ENCODE measurements at places on chromosomes 3 and 15.

DNA sequence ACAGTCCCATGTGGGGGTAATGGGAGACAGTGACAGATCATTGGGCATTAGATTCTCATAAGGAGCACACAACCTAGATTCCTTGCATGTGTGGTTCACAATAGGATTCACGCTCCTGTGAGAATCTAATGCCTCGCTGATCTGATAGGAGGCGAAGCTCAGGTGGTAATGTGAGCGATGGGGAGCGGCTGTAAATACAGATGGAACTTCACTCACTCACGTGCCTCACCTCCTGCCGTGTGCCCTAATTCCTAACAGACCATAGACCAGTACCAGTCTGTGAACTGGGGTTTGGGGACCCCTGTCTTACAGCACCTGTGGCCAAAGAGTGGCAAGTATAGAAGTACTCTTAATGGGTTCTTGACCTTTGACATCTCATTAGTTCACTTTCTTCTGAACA lies 554.7 kb downstream of the FOXP1 start:
- DNase-seq, result no peak

DNA sequence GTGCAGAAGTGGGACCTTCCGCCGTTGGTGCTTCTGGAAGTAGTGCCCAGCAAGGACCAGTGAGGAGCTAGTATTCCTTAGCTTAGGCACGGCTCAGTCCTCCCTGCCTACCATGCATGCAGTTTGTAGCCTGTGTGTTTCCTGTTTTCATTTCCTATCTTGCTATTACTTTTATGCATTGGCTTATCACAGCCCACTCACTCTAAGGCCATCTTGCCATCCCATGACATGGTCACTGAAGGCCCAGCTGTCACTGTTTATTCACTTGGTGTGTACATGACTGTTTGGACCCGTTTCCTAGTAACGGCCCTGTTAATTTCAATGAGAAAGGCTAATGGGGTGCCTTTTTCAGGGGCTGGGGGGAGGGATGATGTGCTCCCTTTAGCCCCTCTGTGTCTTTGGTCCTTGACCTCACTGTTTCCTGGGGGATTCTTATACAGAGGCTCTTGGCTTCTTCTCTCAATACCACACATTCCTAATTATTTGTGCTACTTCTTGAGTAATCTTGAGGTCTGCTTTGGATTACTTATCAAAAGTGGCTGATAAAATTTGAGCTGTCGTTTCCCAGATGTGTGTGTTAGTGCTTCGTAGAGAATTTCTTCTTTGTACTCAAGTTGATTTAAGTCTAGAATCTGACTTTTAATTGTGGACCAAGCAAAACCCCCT lies 24.5 kb upstream of the TRAK1 start:
- DNase-seq, result no peak

- DNase-seq, result no peak
Measured at GRCh38 chr3:9392041-9392440, 5.4 kb upstream of the SETD5 start.

DNA sequence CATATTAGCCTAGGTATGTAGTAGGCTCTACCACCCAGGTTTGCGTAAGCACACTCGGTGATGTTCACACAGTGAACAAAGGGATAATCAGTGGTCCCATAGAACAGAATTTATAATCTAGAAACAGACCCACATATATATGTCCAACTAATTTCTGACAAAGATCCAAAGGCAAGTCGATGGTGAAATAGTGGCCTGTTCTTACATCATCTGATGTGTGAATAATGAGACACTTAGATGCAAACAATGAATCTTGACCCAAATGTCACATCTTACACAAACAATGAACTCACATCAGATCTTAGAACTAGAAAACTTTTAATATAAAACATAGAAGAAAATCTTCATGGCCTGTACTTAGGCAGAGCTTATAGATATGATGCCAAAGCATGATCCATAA lies 17.6 kb upstream of the TM2D3 start:
- DNase-seq, result no peak

- peak; percentile 28 for DNase-seq
Measured at GRCh38 chr15:62067448-62068044, 769 bp downstream of the C2CD4A start.

- no peak for DNase-seq
Measured at GRCh38 chr3:95272781-95273180, 1209.9 kb downstream of the NSUN3 start.

DNA sequence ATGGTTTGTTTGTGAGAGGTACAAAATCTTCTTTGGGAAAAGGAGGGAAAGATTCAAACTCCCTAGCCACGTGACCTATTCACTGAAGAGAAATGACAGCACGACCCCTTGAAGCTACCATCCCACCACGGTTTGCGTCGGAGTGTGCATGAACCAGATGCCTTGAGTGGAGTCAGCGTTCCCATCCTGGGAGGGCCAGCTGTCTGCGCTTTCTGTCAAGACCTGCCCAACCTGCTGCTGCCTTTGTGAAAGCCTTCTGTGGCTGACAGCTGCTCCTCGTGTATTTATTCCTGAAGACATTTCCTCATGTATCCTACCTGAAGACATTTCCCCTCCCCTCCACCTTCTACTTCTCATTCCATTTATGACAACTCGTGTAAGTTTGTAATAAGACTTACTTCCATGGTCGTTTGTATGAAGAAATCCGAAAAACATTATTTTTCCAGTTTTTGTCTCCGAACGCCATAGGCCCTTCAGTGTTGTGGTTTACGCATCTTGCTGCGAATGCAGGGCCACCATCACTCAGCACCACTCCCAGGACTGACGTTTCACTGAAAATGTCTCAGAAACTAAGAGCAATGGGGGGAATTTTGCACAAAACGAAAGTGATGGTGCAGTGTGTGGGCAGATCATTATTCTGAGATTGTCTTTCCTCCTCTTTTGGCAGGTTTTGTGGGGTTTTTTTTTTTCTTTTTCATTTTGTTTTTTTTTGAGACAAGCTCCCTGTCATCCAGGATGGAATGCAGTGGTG lies 18.9 kb downstream of the EBLN2 start:
- DNase-seq, result no peak
